ENCODE measurements at places on chromosomes 1 and 21. TPM values are rescaled to one million over a fixed set of nuclear protein-coding genes. Genes with fewer than 3 reads are reported as not detected.

The FAM72C gene
- 0.46 TPM for total RNA-seq

The TNNT2 gene
- under 0.01 TPM for total RNA-seq

The ASB17 gene
- not detected for total RNA-seq

The TBX15 gene
- total RNA-seq: 2.9 TPM

The RBM11 gene
- 0.26 TPM for total RNA-seq

The PDIK1L gene
- total RNA-seq: 4.1 TPM

The BRINP2 gene
- not detected for total RNA-seq

The FCER1A gene
- not detected for total RNA-seq

The ADAM30 gene
- 0.03 TPM for total RNA-seq

The CELA3B gene
- not detected for total RNA-seq

The LRRIQ3 gene
- total RNA-seq: 0.46 TPM

The CACNA1S gene
- not detected for total RNA-seq

The IL19 gene
- total RNA-seq: not detected

The KCNE1 gene
- 0.36 TPM for total RNA-seq

The GTF2B gene
- total RNA-seq: 27.9 TPM

The SYDE2 gene
- 5.7 TPM for total RNA-seq

The AGMAT gene
- total RNA-seq: 0.52 TPM

The AGTRAP gene
- 43.4 TPM for total RNA-seq

The MYBPH gene
- total RNA-seq: not detected

The ARHGEF16 gene
- 0.66 TPM for total RNA-seq

The CITED4 gene
- 8.6 TPM for total RNA-seq

The TNFRSF18 gene
- not detected for total RNA-seq

The DNALI1 gene
- total RNA-seq: 3.9 TPM

The SPATA45 gene
- total RNA-seq: not detected

The TMPRSS15 gene
- not detected for total RNA-seq

The C1orf87 gene
- not detected for total RNA-seq

The FMO4 gene
- total RNA-seq: 2.4 TPM

The FAM78B gene
- total RNA-seq: 0.36 TPM

The MYCBP gene
- 2.7 TPM for total RNA-seq

The TTC34 gene
- total RNA-seq: 0.33 TPM

The SYT6 gene
- total RNA-seq: not detected

The L1TD1 gene
- total RNA-seq: 0.13 TPM

The CFHR1 gene
- total RNA-seq: 1.6 TPM

The CAPZB gene
- total RNA-seq: 143 TPM

The P3R3URF gene
- total RNA-seq: not detected

The TNNI3K gene
- not detected for total RNA-seq

The AMIGO1 gene
- total RNA-seq: 4.9 TPM

The ZNF683 gene
- total RNA-seq: not detected

The FBXO2 gene
- 3.4 TPM for total RNA-seq

The RHCE gene
- total RNA-seq: 1.0 TPM

The C2CD2 gene
- total RNA-seq: 53.3 TPM

The RHOC gene
- 360 TPM for total RNA-seq

The GMEB1 gene
- 8.4 TPM for total RNA-seq

The CNST gene
- 27.5 TPM for total RNA-seq

The RAB25 gene
- not detected for total RNA-seq

The ZYG11A gene
- total RNA-seq: 0.20 TPM

The ZNF648 gene
- not detected for total RNA-seq

The LCE1F gene
- total RNA-seq: not detected

The CD34 gene
- 0.13 TPM for total RNA-seq

The LCE1A gene
- total RNA-seq: not detected

The ITPKB gene
- 6.0 TPM for total RNA-seq

The PRDM16 gene
- total RNA-seq: 11.6 TPM

The VWA1 gene
- 8.8 TPM for total RNA-seq

The LCE1B gene
- total RNA-seq: not detected

The NPL gene
- 4.6 TPM for total RNA-seq

The DCST1 gene
- total RNA-seq: not detected

The COL9A2 gene
- 1.5 TPM for total RNA-seq

The AIRE gene
- total RNA-seq: 0.07 TPM

The FCRL1 gene
- not detected for total RNA-seq

The FAM167B gene
- 0.98 TPM for total RNA-seq
